D721Med (cell line): ENCODE measurements at places on chromosomes 6 and 20.

- DNase-seq = no peak
These were observed 100.7 kb downstream of the SGK1 start for GRCh38 chr6:134217105-134217797.

- no peak for DNase-seq
These were observed 274.8 kb downstream of the LRFN2 start for GRCh38 chr6:40312213-40313015.

GRCh38 chr20:48124960-48125359 is 339.7 kb upstream of the SULF2 start:
- DNase-seq = no peak

DNA sequence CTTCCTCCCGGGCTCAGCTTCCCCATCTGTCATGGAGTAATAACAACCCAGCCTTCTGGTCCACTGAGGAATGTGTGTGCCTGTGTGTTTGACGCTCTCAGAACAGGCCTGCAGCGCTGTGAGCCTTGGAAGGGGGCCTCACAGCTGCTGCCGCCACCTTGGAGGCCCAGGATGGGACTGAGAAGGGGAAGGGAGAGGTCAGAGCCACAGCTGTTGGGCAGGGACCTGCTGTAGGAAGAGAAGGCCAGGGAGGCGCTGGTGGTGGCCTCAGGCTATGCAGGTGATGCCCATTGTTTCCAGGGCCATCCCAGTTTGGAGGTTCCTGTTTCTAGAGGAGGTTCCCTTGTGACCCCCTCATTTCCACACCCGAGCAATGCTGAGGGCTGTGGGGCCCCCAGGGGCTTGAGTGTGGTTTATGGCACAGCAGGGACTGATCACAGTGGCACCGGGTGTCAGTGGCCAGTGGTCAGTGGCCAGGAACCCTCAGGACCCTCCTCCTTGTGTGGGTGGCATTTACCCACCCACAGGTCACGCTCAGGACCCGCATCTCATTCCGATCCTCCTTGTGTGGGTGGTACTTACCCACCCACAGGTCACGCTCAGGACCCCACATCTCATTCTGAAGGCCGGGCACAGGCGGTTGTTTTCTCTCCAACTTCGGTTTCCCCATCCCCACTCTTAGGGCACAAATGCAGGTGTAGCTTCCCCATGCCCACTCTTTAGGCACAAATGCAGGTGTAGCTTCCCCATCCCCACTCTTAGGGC is 14.0 kb downstream of the TPD52L2 start:
- DNase-seq = no peak

DNA sequence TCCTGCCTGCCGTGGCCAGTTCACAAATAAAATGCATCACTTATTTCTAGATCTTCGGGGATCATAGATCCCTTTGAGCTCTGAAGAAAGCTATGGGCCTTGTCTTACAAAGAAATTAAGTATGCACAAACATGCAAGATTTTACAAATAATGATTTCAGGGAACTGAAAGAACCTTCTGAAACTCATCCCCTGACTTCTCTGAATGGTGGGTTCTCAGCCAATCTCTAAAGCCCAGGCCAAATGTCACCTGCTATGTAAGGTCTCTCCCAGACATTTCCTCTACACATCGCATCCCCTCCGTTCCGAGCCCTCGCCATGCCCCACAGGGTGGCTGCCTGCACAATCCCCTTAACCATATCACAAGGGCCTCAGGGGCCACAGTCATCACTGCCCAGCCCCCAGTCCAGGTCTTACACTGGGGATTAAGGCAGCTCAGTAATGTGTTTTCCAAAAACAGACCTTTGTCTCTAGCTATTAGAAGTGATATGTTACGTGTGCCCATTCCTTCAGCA is 16.1 kb upstream of the ANKRD60 start:
- no peak for DNase-seq

DNA sequence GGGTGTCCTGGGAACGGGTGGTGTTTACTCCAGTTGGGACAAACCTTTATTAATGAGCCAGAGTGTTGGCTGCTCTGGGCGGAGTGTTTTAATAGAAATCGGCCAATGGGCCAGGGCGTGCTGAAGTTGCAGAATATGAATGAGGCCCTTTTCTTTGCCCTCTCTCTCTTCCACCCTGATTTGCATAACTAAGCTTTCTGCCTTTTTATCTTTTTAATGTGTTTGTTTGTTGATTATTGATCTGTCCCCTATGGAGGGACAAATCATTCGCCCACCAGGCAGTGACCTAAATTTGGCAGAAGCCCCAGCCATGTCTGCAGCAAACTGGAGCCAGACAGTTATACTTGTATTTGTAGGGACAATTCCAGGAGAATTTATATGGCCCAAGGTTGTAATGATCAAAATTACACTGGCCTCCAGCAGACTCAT is 420.9 kb downstream of the PREX1 start:
- no peak for DNase-seq
